ENCODE measurements at places on chromosomes 11 and 22.

- DNase-seq = no peak
Observed at GRCh38 chr11:104051778-104052177, 15.3 kb downstream of the DDI1 start.

DNA sequence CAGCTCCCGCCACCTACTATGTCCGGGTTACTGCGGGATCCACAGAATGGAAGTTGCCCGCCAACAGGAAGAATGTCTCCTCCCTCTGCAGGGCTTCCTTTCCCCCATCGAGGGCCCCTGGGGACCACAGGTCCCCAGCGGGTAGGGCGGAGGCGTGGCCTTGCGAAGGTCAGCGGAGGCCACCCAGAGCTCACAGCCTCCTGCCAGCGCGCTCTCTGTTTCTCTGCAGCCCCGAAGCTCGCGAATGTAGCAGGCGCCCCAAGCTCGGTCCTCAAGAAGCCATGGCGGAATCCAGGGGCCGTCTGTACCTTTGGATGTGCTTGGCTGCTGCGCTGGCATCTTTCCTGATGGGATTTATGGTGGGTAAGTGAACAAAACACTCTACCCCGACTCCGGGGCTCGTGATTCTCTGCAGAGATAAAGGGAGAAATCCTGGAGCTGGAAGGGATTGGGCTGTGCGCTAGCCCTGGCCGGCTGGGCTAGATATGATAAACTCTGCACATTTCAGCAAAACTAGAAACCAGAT is at the start of gene NAALAD2:
TSS of gene NAALAD2 (plus strand) at position 186 of the 526 bp plus-strand sequence. CDS start at position 282, 96 bp downstream.
- peak; percentile 34 for DNase-seq

DNA sequence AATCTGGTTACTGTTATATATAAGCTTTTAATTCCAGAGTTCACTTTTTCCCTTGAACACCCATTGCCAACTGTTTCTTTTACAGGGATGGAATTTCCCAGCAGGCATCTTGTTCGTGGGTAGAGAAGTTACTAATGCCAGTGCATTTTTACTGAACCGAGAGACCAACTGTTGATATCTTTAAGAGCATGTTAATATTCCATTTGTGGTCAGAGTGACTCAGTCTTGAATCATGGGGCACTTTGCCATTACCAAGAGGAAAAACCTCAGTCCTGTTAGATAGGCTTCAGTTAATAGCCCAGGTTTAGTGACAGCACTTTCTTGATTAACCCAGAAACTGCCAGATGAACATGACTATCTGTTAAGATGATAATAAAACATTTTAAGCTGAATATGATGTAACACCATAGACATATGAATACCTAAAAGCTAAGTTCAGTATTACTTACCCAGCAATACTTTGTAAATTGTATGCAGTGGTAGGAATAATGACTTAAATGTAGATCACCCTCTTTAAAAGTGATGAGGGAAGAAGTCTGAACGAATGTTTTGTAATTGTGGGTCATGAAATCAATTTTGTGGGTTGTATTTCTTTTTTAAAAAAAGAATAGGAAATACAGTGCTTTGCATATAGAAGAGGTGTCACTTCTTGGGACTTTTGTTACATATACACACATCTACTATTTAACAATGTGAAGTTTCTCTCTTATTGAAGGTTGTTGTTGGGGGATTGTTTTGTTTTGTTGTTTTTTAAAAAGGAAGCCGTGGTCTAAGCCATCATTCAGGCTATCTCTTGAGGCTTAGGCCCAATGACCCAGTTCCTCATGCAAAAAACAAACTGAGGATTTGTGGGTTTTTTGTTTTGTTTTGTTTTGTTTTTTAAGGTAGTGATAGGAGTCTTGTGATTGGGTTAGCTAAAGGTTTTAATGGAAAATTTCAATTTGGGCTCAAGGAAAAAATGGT is 79.2 kb upstream of the GRIK4 start:
- peak; percentile 9 for DNase-seq

GRCh38 chr11:118843565-118843964 is 40.1 kb upstream of the CXCR5 start:
- DNase-seq = no peak

DNA sequence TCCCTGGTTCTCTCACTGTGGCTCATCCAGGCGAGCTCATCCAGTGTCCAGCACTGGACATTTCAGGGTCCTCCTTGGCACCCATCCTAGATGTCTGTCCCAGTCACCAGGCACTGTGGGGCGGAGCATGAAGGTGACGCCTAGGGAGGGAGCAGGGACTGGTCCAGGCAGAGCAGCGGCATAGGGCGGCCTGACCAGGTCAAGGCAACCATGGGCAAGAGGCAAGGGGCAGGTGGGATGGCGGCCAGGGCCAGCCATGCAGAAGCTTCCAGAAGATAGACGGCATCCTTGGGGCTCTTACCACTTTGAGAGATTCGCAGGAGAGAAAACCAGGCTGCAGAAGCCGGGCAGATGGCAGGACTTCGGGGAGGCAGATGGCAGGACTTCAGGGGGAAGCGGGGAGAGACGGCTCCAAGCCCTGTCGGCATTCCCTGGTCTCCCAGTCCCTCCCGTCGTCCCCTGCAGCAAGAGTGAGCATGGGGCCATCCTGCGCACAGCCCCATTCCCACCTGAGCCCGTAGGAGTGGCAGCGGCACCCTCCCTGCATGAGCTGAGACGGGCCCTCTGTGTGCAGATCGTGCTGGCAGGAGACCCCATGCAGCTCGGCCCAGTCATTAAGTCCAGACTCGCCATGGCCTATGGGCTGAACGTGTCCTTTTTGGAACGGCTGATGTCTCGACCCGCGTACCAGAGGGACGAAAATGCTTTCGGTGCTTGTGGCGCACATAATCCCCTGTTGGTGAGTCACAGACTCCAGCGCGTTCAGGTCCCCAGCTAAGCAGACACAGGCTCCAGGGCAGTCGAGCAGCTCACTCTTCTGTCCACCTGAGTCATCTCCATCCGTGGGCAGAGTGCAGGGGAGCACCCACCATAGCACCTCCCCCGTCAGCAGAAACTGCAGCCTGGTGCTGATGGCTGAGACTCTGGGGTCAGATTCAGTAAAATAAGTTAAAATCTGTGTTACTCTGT is 20.1 kb upstream of the PANX2 start:
- no peak for DNase-seq

GRCh38 chr11:61828629-61829407 is 718 bp downstream of the FADS2 start:
- peak; percentile 62 for DNase-seq

- no peak for DNase-seq
Observed at GRCh38 chr22:26673486-26673885, 16.1 kb downstream of the MIAT start.

- no peak for DNase-seq
Observed at GRCh38 chr22:47563406-47564157, 801.1 kb downstream of the TBC1D22A start.

DNA sequence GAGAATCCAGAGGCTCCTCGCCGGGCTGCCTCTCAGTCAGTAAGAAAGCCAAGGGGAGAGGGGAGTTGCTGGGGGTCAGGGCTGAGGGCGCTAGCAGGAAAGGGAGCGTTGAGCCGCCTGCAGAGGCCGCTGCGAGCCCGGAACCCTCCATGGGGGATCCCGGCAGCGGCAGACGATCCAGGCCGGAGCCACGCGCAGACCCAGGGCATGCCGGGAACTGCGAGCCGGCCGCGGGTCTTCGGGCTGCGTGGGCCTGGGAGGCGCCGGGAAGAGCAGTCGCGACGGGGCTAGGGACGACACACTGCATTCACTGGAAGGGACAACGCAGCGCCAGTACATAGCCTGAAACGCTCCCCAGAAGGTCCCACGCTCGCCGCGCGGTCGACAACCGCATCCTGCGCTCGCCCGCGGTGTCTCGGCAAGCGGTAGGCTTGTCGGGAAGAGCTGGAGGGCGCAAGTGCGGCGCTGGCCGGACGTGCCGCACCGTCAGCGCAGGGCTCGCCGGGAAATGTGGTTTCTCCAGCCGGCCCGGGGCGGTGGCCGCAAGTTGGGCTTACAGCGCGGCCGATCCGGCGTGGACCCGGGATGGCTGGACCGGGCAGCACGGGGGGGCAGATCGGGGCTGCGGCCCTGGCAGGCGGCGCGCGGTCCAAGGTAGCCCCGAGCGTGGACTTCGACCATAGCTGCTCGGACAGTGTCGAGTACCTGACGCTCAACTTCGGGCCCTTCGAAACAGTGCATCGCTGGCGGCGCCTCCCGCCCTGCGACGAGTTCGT is at the start of gene LZTR1:
TSS of gene LZTR1 (plus strand) at position 511 of the 776 bp plus-strand sequence. CDS start at position 586, 75 bp downstream.
- peak; percentile 86 for DNase-seq

DNA sequence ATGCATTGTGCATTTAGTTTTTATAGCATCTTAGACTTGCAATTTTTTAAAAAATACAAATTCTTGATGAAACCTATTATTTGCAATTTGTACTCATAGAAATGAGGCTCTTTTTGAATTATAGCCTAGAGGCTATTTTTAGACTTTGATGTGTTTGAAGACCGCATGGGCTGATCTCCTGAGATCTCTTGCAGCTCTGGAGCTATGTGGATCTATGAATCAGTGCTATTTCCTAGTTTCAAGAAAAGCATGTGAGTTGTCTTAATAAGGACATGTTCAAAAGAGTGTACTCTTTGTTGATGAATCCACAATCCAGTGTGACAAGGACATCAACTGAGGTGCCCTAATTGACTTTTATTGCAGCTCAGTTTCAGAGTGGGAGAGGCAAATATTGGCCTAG is 620.5 kb downstream of the ETS1 start:
- DNase-seq = no peak

- no peak for DNase-seq
Observed at GRCh38 chr11:114165326-114166230, 106.1 kb downstream of the ZBTB16 start.

DNA sequence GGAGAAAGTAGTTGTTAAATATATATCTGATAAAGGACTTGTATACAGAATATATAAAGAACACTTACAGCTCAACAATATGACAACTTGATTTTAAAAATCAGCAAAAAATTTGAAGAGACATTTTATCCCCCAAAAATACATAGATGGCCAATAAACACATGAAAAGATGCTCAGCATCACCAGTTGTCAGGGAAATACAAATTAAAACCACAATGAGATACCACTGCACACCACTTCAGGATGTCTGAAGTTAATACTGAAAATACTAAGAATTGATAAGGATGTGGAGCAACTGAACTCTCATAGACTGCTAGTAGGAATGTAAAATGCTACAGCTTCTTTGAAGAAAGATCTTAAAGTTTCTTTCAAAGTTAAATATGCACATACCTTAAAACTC is 49.2 kb downstream of the KREMEN1 start:
- DNase-seq = no peak

DNA sequence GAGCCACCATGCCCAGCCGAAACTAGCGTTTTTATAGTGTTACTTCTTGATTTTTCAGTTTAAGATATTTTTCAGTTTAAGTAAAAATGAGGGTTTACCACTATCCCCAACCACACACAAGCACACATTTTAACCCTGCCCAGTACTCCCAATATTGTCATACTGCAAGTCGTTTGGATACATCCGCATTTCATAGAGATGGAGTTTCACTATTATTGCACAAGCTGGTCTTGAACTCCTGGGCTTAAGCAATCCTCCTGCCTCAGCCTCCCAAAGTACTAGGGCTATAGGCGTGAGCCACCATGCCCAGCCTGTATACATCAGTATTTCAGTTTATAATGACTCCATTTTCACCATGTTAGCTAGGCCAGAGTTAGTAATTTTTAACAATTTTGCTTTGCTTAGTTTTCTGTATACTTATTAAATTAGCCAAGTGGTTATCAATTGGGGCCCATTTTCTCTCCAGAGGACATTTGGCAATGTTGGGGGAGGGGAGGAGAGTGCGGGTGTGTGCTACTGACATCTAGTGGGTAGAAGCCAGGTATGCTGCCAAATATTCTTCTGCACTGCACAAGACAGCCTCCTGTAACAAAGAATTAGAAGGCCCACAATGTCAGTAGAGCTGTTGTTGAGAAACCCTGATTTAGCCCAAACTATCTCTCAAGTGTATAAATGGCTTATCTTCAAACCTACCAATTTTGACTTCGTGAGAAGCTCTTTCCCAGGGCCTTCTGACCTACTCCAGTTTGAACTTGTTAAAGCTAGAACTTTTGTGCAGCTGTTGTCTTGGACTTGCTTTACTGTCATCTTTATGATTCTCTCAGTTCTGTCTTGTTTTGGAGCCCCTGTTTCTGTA is 7.3 kb downstream of the USP47 start:
- peak; percentile 78 for DNase-seq

DNA sequence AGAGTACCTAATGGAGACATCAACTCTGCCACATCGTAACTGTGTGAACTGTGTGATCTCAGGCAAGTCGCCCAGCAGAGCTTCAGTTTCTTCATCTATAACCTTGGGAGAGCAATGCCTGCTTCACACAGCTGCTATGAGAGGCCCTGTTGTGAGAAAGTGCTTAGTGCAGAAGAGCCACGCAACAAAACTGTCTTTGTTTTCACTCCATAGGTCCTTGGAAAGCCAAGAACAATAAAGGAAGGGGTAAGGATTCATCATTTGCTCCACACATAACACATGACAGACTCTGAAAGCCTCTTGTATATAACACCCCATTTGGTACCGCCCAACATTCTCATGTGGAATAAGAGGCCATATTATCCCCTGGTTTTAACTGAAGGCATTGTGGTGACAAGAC is 231.9 kb upstream of the ISX start:
- DNase-seq = no peak

GRCh38 chr11:77244277-77245027 is 57.0 kb downstream of the GDPD4 start:
- DNase-seq = no peak

GRCh38 chr22:23306926-23307325 is 126.6 kb downstream of the BCR start:
- no peak for DNase-seq

- DNase-seq = peak; percentile 53
Observed at GRCh38 chr22:45574069-45574703, 71.5 kb downstream of the FBLN1 start.

- DNase-seq = no peak
Observed at GRCh38 chr22:38850941-38851849, 7.4 kb upstream of the NPTXR start.

- DNase-seq = no peak
Observed at GRCh38 chr22:35987487-35987886, 41.1 kb downstream of the RBFOX2 start.
